ENCODE measurements at places on chromosomes 7 and 10.

GRCh38 chr10:46518028-46518725 is 38.3 kb downstream of the GPRIN2 start:
- no peak for DNase-seq

DNA sequence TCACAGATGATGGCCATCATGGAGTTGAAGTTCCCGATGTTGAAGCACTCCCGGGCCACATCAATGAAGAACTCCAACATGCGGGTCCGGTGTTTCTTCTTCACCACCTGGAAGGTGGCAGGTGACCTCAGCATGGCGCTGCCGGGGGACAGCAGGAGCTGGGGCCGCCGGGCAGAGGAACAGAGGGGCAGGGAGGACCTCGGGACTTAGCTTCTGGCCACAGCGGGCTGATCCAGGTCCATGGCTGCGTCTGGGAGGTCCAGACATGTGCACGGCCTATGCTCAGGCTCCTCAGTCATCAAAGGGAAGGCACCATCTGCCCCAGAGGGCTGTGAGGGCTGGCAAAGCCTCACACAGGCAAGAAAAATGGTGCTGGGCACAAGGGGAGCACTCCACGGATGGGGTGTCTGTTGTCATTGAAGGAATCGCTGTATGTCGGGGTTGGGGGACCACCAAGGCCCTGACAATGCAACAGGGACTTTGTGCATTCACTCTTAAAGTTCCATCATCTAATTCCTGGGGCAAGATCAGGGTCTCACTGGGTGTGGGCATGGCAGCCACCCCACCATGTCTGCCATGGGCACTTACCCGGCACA is 60.9 kb downstream of the CSGALNACT2 start:
- DNase-seq: no peak

DNA sequence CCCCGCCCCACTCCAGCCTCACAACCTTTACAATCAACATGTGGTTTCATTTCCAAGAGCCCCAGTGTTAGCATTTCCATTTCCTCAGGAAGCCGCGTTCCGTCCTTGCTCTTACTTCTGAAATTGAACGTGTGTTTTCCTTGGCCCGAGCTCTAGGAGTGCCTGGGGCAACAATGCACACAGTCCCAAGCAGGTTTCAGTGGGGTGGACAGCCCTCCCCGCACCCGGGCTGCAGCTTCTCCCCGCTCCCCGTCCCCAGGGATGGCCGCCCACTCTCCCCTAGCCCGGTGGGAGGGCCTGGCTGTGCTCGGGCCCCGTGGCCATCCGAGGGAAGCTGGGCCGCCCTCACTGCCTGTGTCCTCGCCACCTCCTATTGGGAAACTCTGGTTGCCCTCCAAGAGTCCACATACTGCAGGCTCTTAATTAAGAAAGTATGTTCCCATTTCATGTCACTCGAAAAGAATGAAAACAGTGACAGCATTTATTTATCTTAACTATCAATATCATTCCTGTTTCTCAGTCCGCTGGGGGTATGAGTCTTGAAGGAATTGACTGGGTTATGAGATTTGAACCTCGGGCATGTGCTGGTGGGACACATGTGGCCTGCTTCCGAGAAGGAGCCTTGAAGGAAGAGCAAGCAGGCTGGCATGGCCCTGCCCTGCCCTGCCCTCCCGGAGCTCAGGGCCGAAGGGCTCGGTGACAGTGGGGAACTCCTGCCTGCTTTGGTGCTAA is 163.8 kb downstream of the GRK5 start:
- no peak for DNase-seq

GRCh38 chr7:24728503-24729364 is 28.5 kb downstream of the GSDME start:
- no peak for DNase-seq

GRCh38 chr10:76218035-76218434 is 786.6 kb downstream of the LRMDA start:
- DNase-seq: no peak

GRCh38 chr10:120715171-120715570 is 136.0 kb upstream of the WDR11 start:
- DNase-seq: no peak

DNA sequence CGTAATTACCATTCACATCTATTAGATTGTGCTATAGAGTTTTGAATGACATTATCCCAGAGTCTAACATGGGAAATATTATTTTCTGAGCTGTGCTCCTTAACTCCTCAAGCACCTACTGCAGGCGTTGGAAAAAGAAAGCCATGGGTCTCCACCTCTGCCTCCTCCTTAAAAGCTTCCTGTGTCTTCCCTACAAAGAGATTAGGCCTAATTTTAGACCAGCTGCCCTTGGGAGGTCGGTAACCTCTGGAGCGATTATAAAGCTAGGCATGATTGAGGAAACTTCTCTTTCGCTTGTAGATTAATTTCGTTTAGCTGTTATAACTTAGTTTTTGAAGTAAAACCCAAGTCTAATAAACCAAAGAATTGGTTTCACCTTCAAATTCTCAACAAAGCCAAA is 75.2 kb downstream of the PLXDC2 start:
- DNase-seq: no peak
